ENCODE measurements at places on chromosomes 6 and 20.

DNA sequence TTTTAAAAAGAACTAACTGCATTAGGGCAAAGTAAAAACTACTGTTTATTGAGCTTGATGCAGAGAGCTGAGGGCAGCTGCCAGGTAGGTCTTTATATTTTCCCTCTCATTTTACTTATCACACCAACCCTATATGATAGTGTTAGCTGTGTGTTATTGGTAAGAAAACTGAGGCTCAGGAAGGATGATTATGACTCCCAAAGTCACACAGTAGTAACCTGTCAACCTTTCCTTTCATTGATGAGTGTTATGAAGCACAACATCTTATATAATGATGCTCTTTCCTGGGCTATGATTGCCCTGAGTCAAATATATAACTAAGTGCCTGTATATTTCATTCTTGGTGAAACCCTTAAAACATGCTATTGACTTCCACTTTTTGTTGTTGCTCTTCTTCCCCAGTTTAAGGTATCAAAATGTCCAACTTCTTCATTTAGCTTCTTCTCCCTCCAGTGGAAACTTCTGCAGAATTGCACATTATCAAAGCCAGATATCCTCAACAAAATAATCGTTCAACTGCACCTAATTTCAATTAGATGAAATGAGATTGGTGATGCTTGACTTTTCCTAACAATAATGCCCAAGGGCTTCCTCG, 8.1 kb downstream of the GFOD1 start:
- DNase-seq = no peak

DNA sequence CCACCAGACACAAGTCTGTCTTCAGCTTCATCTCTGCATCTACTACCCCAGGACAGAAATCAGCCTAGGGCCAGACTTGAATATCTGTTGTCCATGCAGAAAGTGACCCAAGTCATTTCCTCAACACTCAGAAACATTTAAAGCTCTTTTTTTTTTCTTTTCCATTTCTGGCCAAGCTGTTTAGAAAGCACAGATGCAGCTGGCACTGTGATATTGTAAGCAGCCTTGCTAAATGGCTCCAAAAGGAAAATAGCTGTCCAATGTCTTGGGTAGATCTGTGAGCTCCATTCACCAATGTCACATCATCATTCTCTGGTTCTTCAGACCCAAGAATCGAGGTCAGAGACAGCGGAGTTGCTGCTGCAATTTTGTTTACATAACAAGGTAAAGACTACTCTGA, 174.2 kb downstream of the PDE7B start:
- no peak for DNase-seq

DNA sequence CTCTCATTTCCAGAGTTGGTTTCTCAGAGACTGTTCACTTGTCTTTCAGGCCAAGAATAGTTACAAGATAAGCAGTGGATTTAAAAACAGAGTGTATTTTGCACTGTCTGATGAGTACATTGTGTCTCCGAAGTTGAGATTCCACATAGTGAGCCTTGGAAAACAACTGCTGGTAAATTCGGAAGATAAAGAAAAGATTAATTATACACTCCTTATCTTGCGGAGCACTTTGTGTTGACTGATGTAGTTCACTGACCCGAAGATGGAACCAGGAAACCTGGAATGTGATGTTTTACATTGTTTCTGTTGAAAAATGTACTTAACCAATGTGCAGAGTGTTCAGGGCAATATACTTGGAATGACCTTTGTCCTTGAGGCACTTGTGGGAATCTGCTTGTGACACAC, 51.0 kb downstream of the ANKS1A start:
- no peak for DNase-seq

DNA sequence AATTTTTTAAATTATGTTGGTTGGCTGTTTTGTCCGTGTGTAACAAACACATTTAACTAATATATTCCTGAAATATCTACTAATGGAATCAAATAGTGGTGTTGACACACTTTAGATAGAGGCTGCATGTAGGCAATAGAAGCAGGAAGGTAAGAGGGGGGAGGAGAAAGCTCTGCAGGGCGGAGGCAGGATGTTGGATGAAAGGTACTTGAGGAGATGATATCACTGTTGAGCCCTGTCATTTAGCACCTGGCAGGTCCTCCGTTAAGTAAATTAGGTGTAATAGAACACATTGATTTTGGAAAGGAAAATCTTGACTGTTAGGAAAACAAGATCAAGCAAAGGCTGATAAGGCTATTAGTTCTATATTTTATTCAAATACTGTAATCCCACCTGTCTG, 618.7 kb downstream of the PKHD1 start:
- DNase-seq = no peak

GRCh38 chr6:156879186-156879585, 102.0 kb downstream of the ARID1B start:
- DNase-seq = no peak

- no peak for DNase-seq
Observed at GRCh38 chr20:61385731-61386130, 133.7 kb downstream of the CDH4 start.

DNA sequence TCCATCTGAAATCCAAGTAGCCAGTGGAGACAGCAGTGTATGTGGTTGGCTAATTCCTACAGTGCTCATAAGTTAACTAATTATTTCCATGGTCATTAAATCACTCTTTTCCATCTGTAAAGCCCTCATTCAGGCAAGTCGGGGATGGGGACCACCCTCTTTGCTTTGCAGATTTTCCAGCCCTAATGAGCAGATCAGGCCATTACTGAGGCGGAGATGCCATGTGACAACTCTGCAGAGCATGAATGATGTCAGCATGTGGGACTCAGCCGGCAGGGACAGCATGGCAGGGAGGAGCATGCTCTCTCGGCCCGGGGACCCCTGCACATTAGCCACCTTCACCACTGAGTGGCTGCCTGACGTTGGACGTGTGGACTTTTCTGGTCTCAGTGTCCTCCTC, 623.3 kb upstream of the CDH4 start:
- DNase-seq = no peak

DNA sequence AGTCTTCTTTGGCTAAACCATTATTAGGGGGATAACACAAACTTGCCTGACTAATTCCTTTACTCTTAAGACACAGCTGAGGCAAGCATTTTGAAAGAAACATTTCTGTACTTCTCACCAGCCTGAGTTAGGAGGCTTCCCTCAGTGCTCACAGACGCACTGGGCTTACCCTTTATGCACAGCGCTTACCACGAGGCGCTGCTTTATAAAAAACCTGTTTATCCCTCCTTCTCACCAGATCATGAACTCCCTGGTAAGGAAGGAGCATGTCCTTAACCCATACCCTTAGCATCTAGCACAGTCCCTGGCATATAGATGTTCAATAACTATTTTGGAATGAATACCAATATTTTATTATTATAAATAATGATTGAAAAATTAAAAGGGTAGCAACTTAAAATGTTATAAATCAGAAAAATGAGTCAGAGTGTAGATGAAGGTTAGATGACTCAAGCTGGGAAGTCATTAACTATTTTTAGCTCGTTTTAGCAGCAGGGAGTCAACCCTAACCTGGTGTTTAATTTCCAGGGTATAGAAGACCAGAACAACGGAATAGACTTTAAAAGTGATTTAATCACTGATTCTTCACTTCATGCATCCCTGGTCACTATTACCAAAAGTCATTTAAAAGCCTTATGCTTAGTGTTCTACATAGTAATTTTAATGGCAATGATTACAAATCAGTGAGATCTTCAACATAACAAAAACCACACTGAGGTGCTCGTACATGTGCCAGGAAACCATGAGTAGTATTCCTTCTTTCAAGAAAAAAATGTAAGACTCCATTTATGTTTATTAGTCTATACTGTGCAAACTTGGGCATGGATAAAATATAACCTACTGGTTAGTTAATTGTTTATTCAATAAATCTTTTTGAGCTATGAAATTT, 4.1 kb upstream of the TPD52L1 start:
- DNase-seq = no peak

- no peak for DNase-seq
Observed at GRCh38 chr6:35093118-35093445, 48.1 kb downstream of the TCP11 start.

DNA sequence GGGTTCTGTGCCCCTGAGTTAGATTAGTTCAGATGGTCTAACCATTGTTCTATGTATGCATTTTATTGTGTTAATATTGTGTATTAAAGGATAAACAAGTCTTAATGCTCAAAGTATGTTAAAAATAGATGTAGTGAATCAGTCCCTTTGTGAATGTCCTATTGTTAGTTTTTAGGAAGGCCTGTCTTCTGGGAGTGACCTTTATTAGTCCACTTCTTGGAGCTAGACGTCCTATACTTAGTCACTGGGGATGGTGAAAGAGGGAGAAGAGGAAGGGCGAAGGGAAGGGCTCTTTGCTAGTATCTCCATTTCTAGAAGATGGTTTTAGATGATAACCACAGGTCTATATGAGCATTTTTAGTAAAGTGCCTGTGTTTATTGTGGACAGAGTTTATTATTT, 12.3 kb upstream of the HMGN4 start:
- no peak for DNase-seq

GRCh38 chr20:30811885-30812671, 445.4 kb upstream of the DEFB115 start:
- DNase-seq = no peak

DNA sequence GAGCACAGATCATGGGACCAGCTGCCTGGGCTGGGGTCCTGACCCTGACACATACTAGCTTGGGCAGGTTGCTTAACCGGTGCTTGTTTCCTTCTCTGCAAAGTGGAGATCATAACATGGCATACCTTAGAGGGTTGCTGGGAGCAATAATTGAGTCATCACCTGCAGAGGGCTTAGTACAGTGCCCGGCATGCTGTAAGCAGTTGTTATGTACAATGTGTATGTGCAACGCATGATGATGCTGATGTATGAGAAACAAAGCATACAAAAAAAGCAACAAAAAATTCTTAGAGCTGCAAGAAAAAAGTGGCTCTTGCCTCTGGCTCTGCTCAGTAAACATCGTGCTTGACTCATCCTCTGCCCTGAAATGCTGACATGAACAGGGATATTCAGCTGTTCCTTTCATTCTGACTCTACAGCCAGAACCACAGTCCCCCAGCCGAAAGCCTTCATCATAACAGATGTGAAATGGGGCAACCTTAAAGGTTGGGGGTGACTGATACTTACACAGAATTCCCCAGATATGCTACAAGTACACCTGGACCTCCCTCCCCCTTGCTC, 91.7 kb downstream of the CLIC5 start:
- DNase-seq = no peak

DNA sequence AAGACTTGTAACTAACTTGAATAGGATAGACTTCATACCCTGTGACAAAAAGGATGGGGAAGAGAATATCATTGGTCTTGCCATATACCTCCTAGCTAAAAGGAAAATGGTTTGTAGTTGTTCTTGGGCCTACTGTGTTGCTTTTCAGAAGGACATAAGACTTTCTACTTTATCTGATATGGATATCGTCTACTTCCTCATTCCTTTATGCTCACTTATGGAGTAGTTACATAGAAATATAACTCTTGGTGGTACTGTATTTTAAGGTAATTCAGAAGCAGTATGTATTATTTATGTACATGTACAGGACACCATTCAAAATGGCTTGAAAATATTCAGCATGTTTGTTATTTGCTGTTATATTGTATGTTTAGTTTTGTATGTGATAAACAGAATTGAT, 8.0 kb downstream of the FAM217B start:
- DNase-seq = no peak

DNA sequence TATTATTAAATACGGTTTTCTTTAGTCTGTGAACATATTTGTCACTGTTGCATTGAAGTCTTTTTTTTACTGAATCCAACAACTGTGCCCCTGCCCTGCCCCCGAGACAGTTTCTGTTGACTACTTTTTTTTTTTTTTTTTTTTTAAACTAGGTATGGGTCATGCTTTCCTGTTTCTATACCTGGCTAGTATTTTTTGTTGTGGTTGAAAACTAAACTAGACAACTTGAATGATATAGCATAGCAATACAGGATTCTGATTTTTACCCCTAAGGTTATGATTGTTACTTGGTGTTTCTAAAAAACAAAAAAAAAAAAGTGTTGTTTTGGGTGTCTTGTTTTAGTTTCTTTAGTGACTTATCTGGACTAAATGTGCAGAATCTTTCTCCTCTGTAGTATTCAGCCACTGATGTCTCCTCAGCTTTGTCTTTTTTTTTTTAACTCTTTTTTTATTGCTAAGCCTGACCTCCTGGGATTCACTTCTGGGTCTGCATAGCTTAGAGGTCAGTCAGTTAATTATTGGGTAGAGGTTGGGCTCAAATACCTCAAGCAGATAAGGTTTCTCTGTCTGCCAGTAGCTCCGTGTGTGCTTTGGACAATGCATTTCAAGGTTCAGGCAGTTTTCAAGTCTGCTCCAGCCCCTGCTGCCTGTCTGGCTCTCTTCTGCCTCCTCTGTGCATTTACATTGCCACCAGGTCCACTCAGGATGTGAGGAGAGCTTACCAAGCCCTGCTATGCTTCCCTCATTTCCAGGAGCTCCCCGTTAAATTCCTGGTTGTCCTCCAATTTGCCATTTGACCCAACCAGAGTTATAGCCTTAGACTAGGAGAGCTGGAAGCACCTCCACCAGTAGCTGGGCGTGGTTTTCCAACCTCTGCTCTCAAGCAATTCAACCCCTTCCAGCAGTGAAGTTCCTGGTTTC, 91.4 kb downstream of the SYNDIG1 start:
- no peak for DNase-seq

DNA sequence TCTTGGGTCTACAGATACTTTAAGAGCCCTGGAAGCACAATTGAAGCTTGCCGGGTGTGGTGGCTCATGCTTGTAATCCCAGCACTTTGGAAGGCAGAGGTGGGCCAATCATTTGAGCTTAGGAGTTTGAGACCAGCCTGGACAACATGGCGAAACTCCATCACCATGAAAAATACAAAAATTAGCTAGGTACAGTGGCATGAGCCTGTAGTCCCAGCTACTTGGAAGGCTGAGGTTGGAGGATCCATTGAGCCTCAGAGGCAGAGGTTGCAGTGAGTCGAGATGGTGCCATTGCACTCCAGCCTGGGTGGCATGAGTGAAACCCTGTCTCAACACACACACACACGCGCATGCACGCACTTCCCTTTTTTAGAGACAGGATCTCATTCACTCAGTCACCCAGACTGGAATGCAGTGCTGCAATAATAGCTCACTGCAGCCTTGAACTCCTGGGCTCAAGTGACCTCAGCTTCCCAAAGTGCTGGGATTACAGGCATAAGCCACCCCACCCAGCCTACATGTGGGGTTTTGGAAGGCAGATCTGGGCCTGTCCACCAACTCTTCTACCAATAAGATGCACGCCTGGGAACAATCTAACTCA, 182.5 kb upstream of the JARID2 start:
- no peak for DNase-seq

GRCh38 chr6:120302041-120302440, 952.5 kb upstream of the MAN1A1 start:
- DNase-seq = no peak

Measured in activated T-cell treated with anti-CD3 and anti-CD28 coated beads for 1 hour (primary cell).